ENCODE measurements at places on chromosomes 7 and 10. TPM values are rescaled to one million over a fixed set of nuclear protein-coding genes. Genes with fewer than 3 reads are reported as not detected.
A peak's percentile ranks its signal among the peaks of the same experiment; 100 is the strongest.

Gene SYT15
- total RNA-seq, result 1.5 TPM

Gene PSMC2
- total RNA-seq, result 138 TPM

Gene ASB15
- total RNA-seq, result not detected

Gene CRYGN
- not detected for total RNA-seq

Gene ANKRD30A
- not detected for total RNA-seq

DNA sequence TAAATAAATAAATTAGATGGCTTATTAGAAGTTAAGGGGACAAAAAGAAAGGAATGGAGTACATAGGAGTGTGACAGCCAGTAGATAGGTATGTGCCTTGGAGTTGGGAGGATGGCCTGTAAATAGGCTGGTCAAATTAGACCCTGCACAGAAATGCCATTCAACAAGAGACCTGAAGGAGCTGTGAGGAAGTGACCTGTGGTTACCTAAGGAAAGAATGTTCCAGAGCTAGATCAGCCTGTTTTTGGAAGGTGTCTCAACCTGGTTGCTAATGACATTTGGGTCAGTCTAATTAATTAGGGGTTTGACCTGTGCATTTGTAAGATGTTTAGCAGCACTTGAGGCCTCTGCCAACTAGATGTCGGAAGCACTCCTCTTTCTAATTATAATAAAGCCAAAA, 315.3 kb upstream of the PLXDC2 start:
- no peak overlapping the region for H3K4me3 ChIP-seq
- H3K4me1 ChIP-seq, result no peaks in the 10 kb centered on the region
- H3K36me3 ChIP-seq, result no peaks in the 10 kb centered on the region
- no peaks in the 10 kb centered on the region for H3K27me3 ChIP-seq
- no peak for DNase-seq

GRCh38 chr10:62038609-62039190, 137.2 kb downstream of the ARID5B start:
- H3K36me3 ChIP-seq, result peaks cover 24% of the 10 kb centered on the region
- peaks cover 62% of the 10 kb centered on the region for H3K4me1 ChIP-seq
- H3K4me3 ChIP-seq, result peak overlapping the region; percentile 45
- DNase-seq, result peak; percentile 89

- no peak for DNase-seq
- H3K4me1 ChIP-seq, result no peaks in the 10 kb centered on the region
- no peaks in the 10 kb centered on the region for H3K36me3 ChIP-seq
- no peak overlapping the region for H3K27ac ChIP-seq
Observed at GRCh38 chr7:14288701-14289100, 299.2 kb upstream of the ETV1 start.

GRCh38 chr10:63115732-63116383, 17.3 kb upstream of the NRBF2 start:
- H3K36me3 ChIP-seq, result no peaks in the 10 kb centered on the region
- peaks cover 7% of the 10 kb centered on the region for H3K27me3 ChIP-seq
- no peak overlapping the region for H3K27ac ChIP-seq
- H3K4me3 ChIP-seq, result no peak overlapping the region

DNA sequence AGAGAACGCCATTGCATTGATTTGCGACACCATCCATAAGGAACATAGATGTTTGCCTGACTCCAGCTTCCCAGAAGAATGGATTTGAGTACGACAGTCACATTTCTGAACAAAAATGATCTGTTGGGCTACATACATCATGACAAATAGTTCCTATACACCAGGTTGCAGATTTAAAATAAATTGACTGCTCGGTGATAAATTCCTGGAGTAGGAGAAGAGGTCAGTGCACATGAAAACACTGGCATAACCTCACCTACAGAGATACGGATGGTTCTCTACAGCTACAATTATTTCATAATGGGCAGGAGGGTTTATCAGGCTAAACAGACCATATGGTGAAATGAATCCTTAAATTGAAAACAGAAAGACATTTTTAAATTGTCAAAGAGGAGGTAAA, 316.5 kb upstream of the ADARB2 start:
- H3K27ac ChIP-seq, result no peak overlapping the region
- no peaks in the 10 kb centered on the region for H3K4me1 ChIP-seq

GRCh38 chr10:34575882-34576281, 239.2 kb downstream of the PARD3 start:
- no peak overlapping the region for H3K4me3 ChIP-seq
- no peak overlapping the region for H3K27ac ChIP-seq
- H3K4me1 ChIP-seq, result no peaks in the 10 kb centered on the region
- DNase-seq, result no peak
- no peaks in the 10 kb centered on the region for H3K27me3 ChIP-seq

DNA sequence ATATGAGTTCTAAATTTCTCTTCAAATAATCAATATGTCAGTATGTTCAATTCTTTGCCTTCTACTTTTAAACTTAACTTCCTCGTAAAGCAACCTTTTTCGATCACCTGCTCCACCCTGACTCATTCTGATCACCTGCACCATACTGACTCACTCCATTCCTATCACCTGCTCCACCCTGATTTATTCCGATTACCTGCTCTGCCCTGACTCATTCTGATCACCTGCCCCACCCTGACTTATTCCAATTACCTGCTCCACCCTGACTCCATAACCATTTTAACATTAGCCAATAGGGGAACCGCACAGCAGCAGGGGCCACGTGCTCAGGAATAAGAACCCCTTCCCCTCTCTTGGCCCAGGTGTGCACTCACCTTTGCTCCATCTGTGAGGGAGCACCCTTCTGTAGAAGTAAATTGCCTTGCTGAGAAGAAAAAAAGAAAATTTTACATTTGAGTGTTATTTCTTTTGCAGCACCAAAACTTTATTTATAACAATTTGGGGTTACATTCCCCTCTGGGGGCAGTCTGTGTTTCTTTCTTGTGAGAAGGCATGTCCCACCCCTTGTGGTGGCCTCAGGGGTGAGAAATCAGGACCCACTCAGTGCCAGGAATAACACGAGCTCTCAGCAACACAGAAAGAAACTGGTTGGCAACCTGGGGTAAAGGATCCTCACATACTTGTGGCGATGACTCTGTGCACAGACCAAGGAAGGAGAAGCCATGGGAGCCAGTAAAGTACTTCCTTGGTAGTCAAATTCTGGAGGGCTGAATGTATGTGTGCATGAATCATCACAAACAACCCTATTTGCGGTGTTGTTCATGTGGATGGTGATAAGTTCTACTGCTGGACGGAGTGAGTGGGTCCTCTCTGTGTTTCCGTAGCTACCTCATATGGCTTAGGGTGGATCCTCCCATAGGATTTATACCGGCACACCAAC, 29.4 kb upstream of the PPP1R9A start:
- no peaks in the 10 kb centered on the region for H3K27me3 ChIP-seq
- no peaks in the 10 kb centered on the region for H3K36me3 ChIP-seq
- H3K27ac ChIP-seq, result no peak overlapping the region
- no peak overlapping the region for H3K4me3 ChIP-seq
- no peak for DNase-seq
- H3K4me1 ChIP-seq, result no peaks in the 10 kb centered on the region

DNA sequence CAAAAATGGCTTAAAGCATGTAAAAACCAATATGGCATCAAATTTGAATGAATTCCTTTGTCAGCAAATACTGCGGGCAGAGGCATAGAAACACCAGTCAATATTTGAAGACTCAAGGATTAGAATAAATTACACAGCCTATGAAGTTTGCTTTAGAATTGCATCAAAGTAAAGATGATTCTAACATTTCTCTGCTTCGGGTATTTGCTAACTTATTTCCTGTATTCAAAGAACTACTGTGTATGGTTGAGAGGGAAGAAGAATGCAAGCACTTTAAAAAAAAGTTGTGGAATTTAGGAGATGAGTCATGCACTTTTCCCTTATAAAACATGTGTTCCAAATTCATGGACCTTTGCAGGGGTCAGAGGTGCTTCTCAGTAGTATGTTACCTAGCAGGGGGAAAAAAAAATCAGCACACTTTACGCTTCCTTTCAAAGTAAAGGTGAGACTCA, 90.1 kb downstream of the PIP4K2A start:
- DNase-seq, result no peak
- H3K27me3 ChIP-seq, result no peaks in the 10 kb centered on the region
- peak overlapping the region; percentile 90 for H3K27ac ChIP-seq
- peaks cover 13% of the 10 kb centered on the region for H3K36me3 ChIP-seq
- H3K4me1 ChIP-seq, result peaks cover 91% of the 10 kb centered on the region

DNA sequence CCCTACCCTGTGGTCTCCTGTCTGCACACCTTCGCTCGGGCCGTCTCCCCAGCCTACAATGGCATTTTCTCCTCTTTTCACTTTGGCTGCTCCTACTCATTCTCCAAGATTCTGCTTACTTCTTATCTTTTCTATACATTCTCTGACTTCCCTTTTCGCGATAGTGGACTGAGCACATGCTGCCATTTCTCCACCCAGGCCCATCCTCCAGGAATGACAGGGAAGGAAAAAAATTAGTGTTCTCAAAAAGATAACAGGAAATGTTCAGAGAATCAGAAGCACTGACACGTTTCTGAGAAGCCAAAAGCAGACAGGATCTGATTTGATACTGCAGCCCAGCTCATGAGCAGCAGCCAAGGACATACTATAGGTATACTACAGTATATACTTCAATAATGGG, 6.4 kb upstream of the ANXA11 start:
- DNase-seq, result no peak
- no peak overlapping the region for H3K4me3 ChIP-seq
- peaks cover 23% of the 10 kb centered on the region for H3K4me1 ChIP-seq
- peak overlapping the region; percentile 1 for H3K27ac ChIP-seq
